ENCODE measurements at places on chromosomes 1 and 21.

DNA sequence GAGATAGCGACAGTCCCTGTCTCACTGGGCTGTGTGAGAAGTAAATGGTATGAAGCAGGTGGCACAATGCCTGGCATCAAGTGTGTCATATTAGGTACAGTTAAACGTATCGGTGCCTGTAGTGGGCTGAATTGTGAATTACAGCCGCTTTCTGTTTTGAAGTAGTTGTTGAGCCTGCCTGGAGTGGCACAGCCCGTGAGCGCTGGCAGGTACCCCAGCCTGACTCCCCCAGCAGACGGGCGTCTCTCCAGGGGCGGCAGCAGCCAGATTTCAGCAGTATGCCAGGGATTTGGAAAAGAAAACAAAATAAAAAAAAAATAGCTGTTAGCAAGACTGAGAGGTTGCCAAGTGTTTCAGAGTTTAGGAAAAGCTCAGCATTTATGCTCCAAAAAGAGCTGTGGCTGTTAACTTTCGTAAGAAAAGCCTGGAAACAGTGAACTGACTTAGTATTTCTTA lies 26.6 kb upstream of the GPR153 start:
- no peak for DNase-seq

- DNase-seq: no peak
Measured at GRCh38 chr1:39861003-39861402, 22.3 kb downstream of the TRIT1 start.

- DNase-seq: no peak
Measured at GRCh38 chr1:228030451-228031201, 23.8 kb downstream of the WNT3A start.

GRCh38 chr1:111630567-111630966 lies 11.0 kb downstream of the RAP1A start:
- no peak for DNase-seq

GRCh38 chr1:202811296-202812175 lies 782 bp downstream of the PCAT6 start:
- DNase-seq: no peak

DNA sequence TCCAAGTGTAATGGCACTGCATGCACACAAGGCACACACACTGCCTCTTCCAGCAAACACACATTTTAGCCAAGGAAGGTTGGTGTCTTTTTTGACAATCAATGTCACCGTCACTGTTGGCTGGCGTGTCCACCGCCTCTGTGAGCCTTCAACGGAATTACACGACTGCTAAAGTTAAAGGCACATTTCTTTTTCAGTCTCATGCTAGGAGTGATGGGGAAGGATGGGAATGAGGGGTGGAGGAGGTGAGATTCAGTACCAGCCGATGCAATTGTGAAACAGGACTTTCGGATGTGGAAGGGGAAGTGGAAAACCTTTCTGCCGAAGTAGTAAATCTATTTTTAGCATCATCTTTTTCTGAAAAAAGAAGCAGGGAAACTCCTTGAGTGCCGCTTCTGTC lies 1.4 kb downstream of the ELAVL4 start:
- no peak for DNase-seq

DNA sequence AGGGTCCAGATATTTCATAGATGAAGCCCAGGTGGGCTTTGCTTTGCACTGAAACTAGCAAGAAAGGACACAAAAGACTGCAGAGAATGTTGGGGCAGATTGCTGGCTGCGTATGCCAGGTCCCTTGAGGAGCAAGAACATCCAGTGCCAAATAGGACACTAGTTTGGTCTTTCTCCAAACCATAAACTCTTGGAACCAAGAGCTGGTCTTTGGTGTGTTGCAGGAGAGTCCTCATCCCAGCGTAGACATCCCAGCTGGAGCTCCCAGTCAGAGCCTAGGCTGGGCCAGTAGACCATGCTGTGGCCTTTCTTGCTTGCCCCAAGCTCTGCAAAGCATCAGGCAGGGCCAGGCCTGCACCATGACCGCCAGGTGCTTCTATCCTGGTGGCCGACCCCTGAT lies 87.5 kb downstream of the ATP5PO start:
- no peak for DNase-seq

DNA sequence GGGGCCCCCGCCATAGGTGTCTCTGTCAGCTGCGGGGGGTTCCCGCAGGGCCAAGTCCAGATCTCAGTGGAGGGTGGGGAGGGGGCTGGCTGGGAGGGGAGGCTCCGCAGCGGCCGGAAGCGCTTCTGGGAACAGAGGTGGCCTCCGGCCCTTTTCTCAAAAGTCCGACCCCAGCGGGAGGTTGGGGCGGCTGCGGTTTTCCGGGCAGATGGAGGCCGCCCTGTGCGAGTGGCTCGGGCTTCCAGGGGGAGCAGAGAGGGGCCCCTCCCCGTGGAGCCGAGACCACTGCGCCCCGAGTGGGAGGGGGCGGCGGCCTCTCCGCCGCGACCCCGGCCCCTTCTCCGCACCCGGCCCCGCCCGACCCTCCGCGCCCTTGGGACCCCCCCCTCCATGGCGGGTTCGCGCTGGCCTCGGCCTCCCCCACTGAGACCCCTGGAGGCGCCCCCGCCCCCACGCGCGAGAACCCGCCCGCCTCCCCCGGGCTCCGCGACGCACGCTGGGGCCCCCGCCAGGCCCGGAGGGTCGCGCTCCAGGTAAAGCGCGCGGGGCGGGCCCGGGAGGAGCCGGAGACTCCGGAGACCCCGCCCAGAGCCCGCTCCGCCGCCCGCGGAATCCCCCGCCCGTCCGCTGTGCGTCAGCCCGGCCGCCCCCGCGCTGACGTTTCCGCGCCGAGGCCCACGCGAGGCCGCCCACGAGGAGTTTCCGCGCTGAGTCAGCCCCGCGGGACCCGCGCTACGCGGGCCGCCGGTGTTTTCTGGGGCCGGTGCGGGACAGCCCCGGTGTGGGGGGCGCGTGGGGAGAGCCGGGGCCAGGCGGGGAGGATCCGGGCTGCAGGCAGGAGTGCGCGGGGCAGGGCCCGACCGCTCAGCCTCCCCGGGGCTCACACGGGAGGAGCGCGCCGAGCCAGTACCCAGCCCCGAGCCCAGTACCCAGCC lies 5.2 kb downstream of the TNFRSF18 start:
- DNase-seq: no peak

DNA sequence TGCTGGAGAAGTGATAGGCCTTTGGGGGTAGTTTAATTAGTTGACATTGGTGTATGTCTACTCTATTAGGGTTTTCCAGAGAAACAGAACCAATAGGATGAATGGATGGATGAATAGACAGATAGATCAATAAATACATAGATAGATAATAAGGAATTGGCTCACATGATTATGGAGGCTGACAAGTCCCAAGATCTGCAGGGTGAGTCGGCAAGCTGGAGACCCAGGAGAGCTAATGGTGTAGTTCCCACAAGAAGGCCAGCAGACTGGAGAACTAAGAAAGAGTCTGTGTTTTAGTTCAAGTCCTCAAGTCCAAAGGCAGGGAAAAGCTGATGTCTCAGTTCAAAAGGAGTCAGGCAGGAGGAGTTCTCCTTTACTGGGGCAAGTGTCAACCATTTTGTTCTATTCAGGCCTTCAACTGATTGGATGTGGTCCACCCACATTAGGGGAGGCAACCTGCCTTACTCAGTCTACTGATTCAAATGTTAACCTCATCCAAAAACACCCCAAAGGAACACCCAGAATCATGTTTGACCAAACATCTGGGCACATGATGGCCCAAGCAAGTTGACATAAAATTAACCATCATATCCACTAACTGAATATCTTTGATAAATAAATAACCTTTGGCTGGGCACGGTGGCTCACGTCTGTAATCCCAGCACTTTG lies 4.5 kb upstream of the SDE2 start:
- no peak for DNase-seq

DNA sequence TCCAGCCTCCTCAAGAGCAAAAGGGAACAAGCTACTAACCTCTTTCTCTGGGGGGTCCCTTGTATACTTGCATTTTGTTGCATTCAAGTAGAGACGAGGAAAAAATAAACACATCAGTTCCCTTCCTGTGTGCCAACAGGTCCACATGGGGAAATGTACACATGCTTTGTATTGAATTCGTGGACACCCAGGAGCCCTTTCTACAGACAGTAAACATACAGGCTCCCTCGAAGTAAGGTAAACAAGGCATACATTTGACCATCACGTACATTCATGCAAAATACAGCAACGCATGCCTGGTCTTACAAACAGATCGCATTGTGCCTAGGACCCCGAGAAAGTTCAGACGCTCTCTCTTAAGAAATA lies 1.1 kb downstream of the KCND3 start:
- DNase-seq: no peak

GRCh38 chr1:114395863-114396262 lies 115.1 kb downstream of the TRIM33 start:
- no peak for DNase-seq

DNA sequence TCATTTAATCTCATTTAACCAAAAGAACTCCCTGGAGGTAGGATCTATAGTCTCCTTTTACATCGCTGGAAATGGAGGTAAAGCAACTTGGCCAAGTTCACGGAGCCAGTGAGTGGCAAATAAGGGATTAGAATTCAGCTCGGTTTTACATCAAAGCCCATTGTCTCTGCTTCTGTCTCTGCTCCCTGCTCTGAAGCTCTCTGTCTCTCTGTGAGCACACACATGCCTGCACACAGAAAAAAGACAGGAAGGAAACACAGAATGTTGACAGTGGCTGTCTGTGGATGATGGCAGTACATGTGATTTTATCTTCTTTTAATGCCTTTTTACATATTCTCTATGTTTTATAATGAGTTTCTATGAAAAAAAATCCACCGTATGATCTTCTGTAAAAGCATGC lies 8.9 kb upstream of the DHRS3 start:
- DNase-seq: no peak

DNA sequence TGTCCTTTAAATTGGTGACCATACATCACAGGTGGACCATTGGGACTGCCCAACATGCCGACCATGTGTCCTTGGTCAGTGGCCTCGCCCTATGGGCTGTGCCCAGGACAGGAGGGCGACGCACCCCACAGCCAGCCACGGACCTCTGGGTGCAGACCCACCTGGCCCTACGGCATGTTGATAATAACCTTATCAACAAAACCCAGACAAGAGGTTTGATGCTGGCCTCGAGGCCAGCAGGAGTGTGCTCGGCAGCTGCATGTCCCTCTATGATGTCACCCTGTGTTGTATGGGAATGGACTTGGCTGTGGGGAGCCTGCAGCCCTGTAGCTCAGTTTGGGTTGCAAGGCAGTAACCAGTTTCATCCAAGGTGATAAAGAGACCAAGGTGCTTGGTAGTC lies 32.1 kb downstream of the SLC37A1 start:
- no peak for DNase-seq

GRCh38 chr1:202982715-202983430 lies 15.8 kb upstream of the CYB5R1 start:
- DNase-seq: no peak

DNA sequence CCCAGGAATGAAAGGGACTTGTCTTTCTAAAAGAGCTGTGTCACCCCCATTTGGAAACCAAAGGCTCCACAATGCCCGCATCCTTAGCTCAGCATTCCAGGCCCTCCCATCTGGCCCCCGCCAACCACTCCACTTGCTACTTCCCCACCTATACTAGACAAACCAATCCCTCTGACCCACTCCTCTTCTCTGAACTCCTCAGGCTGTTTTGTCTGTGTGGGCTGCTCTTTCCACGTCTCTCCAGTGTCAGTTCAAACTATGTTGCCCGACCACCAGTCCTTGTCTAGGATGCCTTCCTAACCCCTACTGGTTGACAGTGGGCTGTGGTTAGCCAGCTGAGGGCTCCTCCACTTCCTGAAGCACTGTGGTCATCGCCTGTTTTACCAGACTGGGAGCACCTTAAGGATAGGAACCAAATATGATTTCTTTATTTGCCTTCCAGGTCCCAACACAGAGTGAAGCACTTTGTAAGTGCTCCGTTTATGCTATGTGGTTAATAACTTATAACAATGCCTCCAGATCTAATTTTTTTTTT lies 8.1 kb upstream of the COA7 start:
- peak; percentile 47 for DNase-seq

GRCh38 chr1:61184040-61184713 lies 101.8 kb downstream of the NFIA start:
- DNase-seq: no peak

- no peak for DNase-seq
Measured at GRCh38 chr1:193520472-193520871, 334.1 kb upstream of the B3GALT2 start.

- peak; percentile 91 for DNase-seq
Measured at GRCh38 chr1:204506201-204506968, 9.8 kb upstream of the MDM4 start.

DNA sequence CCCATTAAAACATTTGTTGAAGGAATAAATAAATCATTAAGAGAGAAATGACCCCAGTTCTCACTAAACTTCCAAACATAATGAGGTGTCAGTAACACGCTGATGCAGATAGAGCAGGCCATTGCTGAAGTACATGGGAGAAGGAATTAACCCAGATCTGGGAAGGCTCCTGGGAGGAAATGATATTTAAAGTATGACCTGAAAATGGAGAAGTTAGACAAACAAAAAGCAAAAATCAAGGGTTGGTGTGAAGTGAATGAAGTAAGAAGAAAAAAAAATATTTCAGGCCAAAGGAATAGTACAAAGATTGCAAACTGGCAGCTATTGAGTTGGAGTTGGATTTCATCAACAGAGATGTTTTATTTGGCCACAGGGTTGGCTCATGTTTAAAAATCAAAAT lies 71.4 kb downstream of the RGS2 start:
- DNase-seq: no peak

- no peak for DNase-seq
Measured at GRCh38 chr1:108046026-108046425, 81.0 kb upstream of the VAV3 start.

GRCh38 chr1:224407571-224408293 lies 26.9 kb downstream of the WDR26 start:
- DNase-seq: no peak

GRCh38 chr1:5690898-5691297 lies 301.3 kb downstream of the NPHP4 start:
- DNase-seq: no peak

DNA sequence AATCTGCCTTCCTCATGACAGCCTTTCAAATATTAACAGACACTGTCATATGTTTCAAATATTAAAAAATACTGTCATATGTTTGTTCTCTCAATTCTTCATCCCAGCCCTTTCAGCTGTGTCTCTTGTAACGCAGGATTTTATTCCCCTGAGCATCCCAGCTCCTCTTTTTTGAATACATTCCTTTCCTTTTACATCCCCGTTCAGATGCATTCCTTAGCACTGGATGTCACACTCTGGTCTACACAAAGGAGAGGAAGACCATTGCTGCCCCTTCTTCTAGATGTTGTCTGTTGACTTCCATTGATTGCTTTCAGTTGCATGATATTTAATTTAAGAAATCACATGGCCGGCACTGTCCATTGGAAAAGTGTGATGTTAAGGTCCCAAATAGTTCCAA lies 117.4 kb upstream of the PAXBP1 start:
- DNase-seq: no peak

- no peak for DNase-seq
Measured at GRCh38 chr1:151546011-151546925, 6.2 kb downstream of the TUFT1 start.

GRCh38 chr1:224456637-224456953 lies 22.0 kb upstream of the WDR26 start:
- peak; percentile 26 for DNase-seq

DNA sequence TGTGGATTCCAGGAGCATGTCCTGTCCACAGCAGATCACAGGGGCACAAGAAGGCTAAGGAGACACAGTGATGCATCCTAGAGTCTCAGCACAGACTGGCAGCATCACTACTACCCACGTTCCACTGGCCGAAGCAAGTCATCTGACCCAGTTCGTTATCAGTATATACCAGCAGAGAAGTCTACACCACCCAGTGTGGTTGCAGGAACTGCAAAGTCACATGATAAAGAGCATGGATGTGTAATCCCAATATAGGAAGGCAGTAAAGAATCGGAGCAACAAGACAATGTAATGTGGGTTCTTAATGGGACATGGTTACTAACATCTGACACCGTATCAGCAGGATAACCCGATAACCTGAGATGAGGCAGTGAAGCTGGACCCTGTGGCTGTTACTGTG lies 246.6 kb downstream of the RRAGC start:
- no peak for DNase-seq

GRCh38 chr1:53327182-53327913 lies 522 bp downstream of the LRP8 start:
- DNase-seq: no peak
